ENCODE measurements at places on chromosomes 12 and 14.

GRCh38 chr14:68924186-68925158, 54.6 kb downstream of the ACTN1 start:
- DNase-seq, result no peak

DNA sequence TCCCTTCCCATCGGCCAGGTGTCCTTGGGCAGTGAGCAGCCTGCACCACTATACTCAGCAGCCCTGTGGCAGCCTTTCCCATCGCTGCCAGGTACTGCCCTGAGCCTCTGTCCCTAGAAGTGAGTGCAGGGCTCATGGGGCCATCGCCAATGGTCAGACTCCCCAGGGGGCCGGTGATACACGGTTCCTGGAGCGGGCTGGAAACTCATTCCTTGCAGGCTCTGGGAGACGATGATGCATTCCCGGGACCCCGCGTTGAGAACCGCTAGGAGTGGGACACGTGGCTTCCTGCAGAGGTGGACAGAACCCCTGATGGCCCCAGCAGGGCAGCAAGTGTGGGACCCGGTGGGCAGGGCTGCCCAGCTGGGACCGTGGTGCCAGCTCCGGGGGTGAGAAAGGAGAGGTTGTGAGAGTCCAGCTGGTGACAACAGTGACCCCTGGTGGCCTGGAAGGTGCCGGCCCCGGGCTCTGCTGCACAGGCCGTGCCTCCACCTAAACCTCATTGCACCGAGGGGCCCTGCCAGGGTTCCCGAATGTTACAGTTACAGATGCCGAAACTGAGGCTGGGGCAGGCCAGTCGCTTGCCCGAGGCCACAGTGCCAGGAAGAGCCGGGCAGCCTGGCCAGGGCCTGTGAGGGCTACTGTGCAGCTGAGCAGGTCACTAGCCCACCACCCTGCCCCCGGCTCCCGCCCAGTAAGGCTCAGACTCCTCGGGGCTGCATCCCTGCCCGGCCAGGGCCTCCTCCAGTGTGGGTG, 33.8 kb downstream of the FBRSL1 start:
- DNase-seq, result peak; percentile 91

- no peak for DNase-seq
Measured at GRCh38 chr14:106062502-106063272, 536.3 kb downstream of the TMEM121 start.

GRCh38 chr12:112288638-112289037, 93.6 kb downstream of the HECTD4 start:
- no peak for DNase-seq

- no peak for DNase-seq
Measured at GRCh38 chr12:113416091-113416754, 6.0 kb upstream of the SDSL start.

GRCh38 chr14:32047791-32048190, 29.3 kb upstream of the ARHGAP5 start:
- DNase-seq, result no peak

- no peak for DNase-seq
Measured at GRCh38 chr12:63752841-63753240, 26.9 kb upstream of the RXYLT1 start.

GRCh38 chr14:50410921-50411320, 14.2 kb upstream of the CDKL1 start:
- DNase-seq, result no peak

DNA sequence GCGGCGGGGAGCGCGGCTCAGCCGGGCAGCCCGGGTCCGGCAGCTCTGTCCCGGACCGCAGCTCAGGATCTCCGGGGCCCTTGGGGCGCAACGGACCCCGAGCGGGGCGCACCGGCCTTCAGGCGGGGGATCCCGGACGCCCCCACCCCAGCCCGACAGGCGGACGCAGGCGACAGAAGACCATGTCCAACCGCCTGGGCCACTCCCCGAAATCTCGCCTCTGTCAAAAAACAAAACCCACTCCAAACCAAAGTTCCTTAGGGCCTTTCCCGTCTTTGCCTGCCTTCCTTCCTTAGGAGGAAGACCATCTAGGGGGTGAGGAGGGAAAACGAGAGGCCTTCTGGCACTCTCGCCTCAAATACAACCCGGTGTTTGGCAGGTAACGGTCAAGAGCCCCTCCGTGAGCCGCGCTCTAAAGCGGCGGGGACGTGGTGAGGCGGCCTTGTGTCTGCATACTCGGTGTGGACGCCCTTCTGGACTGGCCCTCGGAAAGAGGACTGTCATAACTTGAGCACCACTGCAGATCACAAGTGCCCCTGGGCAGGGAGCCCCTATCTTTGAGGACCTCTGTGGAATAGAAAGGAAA, 604 bp downstream of the HCFC2 start:
- no peak for DNase-seq

DNA sequence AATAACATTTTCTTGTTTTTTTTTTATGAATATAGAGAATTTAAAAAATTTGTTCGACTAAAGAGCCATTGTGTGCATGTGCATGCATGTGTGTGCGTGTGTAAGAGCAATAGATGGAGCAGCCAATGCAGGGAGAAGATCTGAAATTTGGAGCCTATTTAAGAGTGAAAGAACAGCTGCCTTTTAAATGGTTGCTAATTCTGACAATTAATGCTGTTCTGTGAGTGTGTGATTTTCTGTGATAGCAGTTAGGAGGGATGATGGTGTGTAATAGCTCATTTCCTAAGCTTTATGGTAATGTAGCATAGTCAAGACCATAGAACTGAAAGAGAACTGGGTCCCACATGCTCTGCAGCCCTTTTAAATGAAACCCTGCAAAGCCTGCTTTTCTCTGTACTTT, 137.9 kb downstream of the NRXN3 start:
- no peak for DNase-seq

DNA sequence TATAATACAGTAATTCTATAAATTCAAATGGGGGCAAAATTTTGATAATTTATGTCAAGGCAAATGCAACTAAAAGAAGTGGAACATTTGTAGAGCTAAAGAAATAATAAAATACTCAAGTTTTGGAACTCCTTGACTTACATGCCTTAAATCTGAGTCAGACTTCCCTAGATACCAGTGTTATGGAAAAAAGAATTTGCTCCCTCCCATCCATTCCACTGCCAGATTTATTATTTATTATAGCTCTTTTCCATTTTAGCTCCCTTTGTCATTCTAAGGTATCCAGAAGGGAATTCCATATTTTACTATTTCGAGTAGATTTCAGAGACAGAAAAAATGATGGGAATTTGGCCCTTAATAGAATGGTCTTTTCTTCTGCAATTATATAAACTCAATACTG, 44.0 kb downstream of the RHOJ start:
- DNase-seq, result no peak

GRCh38 chr14:68774771-68775613, 17.9 kb downstream of the ZFP36L1 start:
- no peak for DNase-seq

- no peak for DNase-seq
Measured at GRCh38 chr12:62468397-62468796, 1.8 kb downstream of the MON2 start.

DNA sequence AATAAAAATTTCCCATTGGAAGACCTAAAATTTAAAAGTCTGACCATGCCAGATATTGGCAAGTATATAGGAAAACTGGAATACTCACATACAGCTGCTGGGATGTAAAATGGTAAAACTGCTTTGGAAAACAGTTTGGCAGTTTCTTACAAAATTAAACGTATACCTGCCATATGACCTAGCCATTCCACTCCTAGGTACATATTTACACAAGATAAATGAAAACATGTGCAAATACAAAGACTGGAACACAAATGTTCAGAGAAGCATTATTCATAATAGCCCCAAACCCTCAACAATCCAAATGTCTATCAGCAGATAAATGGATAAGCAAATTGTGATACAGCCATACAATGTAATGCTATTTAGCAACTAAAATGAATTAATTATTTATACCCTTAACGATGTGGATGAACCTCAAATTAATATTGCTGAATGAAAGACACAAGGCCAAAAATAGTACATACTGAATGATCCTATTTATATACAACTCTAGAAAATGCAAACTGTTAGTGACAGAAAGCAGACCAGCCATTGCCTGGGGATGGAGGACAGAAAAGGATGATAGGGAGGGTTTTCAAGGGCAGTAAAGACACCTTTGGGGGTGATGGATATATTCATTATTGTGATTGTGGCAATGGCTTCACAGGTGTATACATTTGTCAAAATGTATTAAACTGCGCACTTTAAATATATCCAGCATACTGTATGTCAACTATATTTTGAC, 21.3 kb upstream of the TCP11L2 start:
- DNase-seq, result no peak

All from H54 (cell line).